Peyer's patch (tissue), 4 donors: ENCODE measurements at places on chromosomes 4 and X. TPM values are rescaled to one million over a fixed set of nuclear protein-coding genes. Genes with fewer than 3 reads are reported as not detected.

Gene AFM
- total RNA-seq = not detected

DNA sequence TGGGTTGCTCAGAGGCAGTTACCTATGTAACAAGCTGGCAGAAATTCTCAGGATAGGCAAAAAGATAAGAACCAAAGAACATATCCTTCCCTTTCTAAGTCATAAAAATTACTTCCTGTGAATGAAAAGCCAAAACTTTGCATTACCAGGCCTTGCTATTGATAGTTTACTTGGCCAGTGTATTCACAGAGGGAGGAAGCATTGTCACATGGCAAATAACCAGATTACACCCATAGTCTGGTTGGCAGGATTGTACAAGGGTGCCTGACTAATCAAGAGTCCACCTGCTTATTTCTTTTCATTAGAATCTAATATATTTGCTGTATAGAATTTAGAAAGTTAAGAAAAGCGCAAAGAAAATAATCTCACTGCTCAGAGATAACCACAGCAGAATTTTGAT is 14.1 kb downstream of the XIAP start:
- H3K4me1 ChIP-seq = no peaks in the 10 kb centered on the region
- H3K4me3 ChIP-seq = no peak overlapping the region
- H3K36me3 ChIP-seq = no peaks in the 10 kb centered on the region

GRCh38 chr4:158496030-158496741 is 25.5 kb upstream of the RXFP1 start:
- H3K27me3 ChIP-seq = no peaks in the 10 kb centered on the region
- no peak overlapping the region for H3K27ac ChIP-seq
- H3K4me1 ChIP-seq = no peaks in the 10 kb centered on the region
- no peaks in the 10 kb centered on the region for H3K36me3 ChIP-seq

DNA sequence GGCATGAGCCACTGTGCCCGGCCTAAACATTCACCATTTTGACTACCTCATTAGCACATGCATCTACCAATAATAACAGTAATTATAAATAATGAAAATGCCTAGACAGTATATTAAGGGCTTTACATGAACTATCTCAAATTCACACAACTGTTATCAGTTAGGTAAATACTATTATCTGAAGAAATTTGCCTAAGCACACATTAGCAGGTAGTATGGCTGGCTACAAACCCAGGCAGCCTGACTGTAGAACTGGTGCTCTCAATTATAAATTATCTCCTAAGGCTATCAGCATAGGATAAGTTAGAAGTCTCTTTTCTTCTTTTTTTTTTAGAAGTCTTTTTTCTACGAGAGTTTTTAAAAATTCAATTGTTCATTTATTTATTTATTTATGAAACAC is 14.1 kb upstream of the CXorf38 start:
- no peak overlapping the region for H3K4me3 ChIP-seq
- peaks cover 60% of the 10 kb centered on the region for H3K36me3 ChIP-seq
- H3K27me3 ChIP-seq = no peaks in the 10 kb centered on the region
- H3K27ac ChIP-seq = no peak overlapping the region
- no peaks in the 10 kb centered on the region for H3K4me1 ChIP-seq
- no peak for DNase-seq

DNA sequence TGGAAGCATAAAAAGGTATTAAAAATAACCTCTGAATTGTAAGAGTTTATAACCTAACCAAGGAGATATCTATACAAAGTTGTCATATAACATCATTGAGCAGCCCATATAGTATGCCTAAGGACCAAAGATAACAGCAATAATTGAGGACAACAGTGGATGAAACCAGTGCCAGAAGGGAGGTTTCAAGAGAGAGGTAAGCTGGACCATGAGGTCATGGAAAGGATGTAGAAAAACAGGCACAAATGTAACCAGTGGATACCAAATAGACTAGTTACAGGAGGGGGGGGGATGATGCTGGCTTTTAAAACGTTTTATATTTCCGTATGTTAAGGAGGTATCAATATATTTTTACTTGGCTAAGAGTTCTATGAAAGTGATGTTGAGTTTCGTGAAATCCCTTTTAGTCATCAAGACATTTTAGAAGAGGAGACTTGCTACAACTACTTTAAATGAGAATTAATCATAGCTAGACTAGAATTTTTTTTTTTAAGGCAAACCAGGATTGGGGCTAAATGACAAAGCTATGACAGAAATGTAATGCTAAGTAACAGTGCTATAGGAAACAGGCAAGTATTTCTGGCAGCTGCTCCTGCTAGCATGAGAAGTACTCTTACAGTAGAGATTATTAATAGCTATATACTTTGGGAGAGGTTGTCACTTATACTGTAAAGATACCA is 161.1 kb downstream of the FBXW7 start:
- DNase-seq = no peak
- no peaks in the 10 kb centered on the region for H3K27me3 ChIP-seq
- H3K4me3 ChIP-seq = no peak overlapping the region

- no peaks in the 10 kb centered on the region for H3K4me1 ChIP-seq
- H3K27ac ChIP-seq = no peak overlapping the region
- no peak for DNase-seq
- H3K27me3 ChIP-seq = no peaks in the 10 kb centered on the region
Observed at GRCh38 chrX:102714994-102715393, 2.7 kb downstream of the GPRASP2 start.

Gene F9
- total RNA-seq = not detected

Gene CXorf38
- total RNA-seq = 19.7 TPM

- no peaks in the 10 kb centered on the region for H3K4me1 ChIP-seq
- DNase-seq = no peak
- H3K27me3 ChIP-seq = no peaks in the 10 kb centered on the region
- no peak overlapping the region for H3K4me3 ChIP-seq
Observed at GRCh38 chrX:11117745-11118144, 6.6 kb downstream of the HCCS start.

Gene RGN
- 0.53 TPM for total RNA-seq

- DNase-seq = no peak
- H3K4me1 ChIP-seq = no peaks in the 10 kb centered on the region
- H3K36me3 ChIP-seq = no peaks in the 10 kb centered on the region
Observed at GRCh38 chrX:28920153-28920943, 333.1 kb downstream of the IL1RAPL1 start.

DNA sequence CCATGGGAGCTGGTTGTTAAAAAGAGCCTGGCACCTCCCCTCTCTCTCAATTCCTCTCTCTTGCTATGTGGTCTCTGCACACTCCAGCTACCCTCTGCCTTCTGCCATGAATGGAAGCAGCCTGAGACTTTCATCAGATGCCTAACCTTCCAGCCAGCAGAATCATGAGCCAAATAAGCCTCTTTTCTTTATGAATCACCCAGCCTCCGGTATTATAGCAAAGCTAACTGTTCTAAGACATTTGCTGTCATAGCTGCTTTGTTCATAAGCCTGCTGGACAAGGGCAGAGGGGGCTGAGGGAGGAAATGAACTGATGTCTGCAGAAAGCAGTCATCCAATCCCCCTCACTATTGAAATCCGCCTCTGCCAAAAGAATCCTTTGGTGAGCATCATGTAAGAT is 196.7 kb downstream of the ZNF330 start:
- no peak overlapping the region for H3K4me3 ChIP-seq
- H3K36me3 ChIP-seq = no peaks in the 10 kb centered on the region
- no peak overlapping the region for H3K27ac ChIP-seq
- H3K4me1 ChIP-seq = no peaks in the 10 kb centered on the region
- H3K27me3 ChIP-seq = no peaks in the 10 kb centered on the region

GRCh38 chr4:107834241-107834794 is 9.6 kb downstream of the SGMS2 start:
- H3K4me3 ChIP-seq = no peak overlapping the region
- no peak for DNase-seq

DNA sequence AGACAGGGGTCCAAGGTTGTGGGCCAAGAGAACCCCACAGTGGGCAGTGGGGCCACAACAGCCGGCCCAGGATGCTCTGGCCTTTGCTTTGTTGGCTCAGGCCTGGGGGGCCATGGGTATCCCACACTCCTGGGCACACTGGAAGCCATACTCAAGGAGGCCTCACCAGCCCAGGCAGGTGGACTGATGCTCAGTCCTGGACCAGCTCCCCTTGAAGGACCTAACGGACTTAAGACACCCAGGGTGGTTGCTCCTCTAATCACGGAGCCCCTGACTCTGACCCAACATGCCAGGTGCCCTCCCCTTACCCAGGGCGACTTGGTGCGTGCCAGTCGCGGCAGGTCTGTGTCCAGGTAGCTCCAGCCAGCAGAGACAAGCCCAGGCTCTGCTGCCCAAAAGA is 50.8 kb downstream of the ZFYVE28 start:
- H3K27ac ChIP-seq = no peak overlapping the region
- no peaks in the 10 kb centered on the region for H3K27me3 ChIP-seq
- no peaks in the 10 kb centered on the region for H3K4me1 ChIP-seq
- DNase-seq = no peak
- no peaks in the 10 kb centered on the region for H3K36me3 ChIP-seq

GRCh38 chr4:41572516-41572915 is 34.6 kb downstream of the LIMCH1 start:
- no peaks in the 10 kb centered on the region for H3K27me3 ChIP-seq
- H3K4me1 ChIP-seq = no peaks in the 10 kb centered on the region
- no peak overlapping the region for H3K4me3 ChIP-seq
- no peak overlapping the region for H3K27ac ChIP-seq
- DNase-seq = no peak

GRCh38 chr4:10821826-10822225 is 137.3 kb upstream of the CLNK start:
- no peak overlapping the region for H3K4me3 ChIP-seq
- H3K36me3 ChIP-seq = no peaks in the 10 kb centered on the region
- no peaks in the 10 kb centered on the region for H3K4me1 ChIP-seq
- H3K27me3 ChIP-seq = no peaks in the 10 kb centered on the region
- H3K27ac ChIP-seq = no peak overlapping the region

- no peak for DNase-seq
- no peak overlapping the region for H3K27ac ChIP-seq
- H3K27me3 ChIP-seq = no peaks in the 10 kb centered on the region
- H3K36me3 ChIP-seq = no peaks in the 10 kb centered on the region
- no peaks in the 10 kb centered on the region for H3K4me1 ChIP-seq
- no peak overlapping the region for H3K4me3 ChIP-seq
Observed at GRCh38 chr4:53116954-53117353, 248.9 kb downstream of the SCFD2 start.

GRCh38 chrX:10007621-10008020 is 40.5 kb downstream of the CLDN34 start:
- DNase-seq = no peak
- H3K27me3 ChIP-seq = no peaks in the 10 kb centered on the region
- no peaks in the 10 kb centered on the region for H3K4me1 ChIP-seq

GRCh38 chrX:132740316-132741123 is 217.9 kb downstream of the HS6ST2 start:
- H3K27me3 ChIP-seq = no peaks in the 10 kb centered on the region
- H3K4me1 ChIP-seq = no peaks in the 10 kb centered on the region
- no peak overlapping the region for H3K27ac ChIP-seq
